Hepatocyte (in vitro differentiated cells): ENCODE measurements at places on chromosomes 5 and 9.

DNA sequence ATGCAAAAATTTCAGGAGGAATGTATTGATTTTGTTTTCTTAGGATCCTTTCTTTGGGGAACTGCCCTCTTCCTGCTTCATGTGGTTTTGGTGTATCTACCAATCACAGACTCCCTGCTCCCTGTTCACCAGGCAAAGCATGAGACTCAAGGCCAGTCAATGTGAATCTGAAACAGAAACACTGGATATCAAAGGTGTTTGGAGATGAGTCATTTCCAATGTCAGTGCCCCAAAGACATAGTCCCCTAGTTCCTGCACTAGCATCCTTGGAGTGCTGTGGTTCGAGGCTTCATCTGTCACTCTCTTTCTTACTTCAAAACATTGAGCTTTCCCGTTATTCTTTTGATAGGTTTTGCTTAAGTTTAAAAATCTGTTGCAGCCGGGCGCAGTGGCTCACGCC is 8.1 kb downstream of the PPP3R2 start:
- no peak for DNase-seq

- no peak for DNase-seq
These were observed 31.4 kb downstream of the COL27A1 start for GRCh38 chr9:114186605-114187289.

GRCh38 chr5:101047181-101047580 is 144.1 kb upstream of the ST8SIA4 start:
- DNase-seq = no peak

- no peak for DNase-seq
These were observed 17.4 kb upstream of the LARP1 start for GRCh38 chr5:154737667-154738320.

GRCh38 chr9:75414371-75415160 is 326.3 kb downstream of the OSTF1 start:
- peak; percentile 66 for DNase-seq

GRCh38 chr5:142211918-142212317 is 103.3 kb downstream of the NDFIP1 start:
- no peak for DNase-seq

GRCh38 chr5:177094224-177095087 is 7.7 kb downstream of the FGFR4 start:
- DNase-seq = peak; percentile 66

- DNase-seq = no peak
These were observed 36.6 kb upstream of the ANKH start for GRCh38 chr5:14908172-14908571.

DNA sequence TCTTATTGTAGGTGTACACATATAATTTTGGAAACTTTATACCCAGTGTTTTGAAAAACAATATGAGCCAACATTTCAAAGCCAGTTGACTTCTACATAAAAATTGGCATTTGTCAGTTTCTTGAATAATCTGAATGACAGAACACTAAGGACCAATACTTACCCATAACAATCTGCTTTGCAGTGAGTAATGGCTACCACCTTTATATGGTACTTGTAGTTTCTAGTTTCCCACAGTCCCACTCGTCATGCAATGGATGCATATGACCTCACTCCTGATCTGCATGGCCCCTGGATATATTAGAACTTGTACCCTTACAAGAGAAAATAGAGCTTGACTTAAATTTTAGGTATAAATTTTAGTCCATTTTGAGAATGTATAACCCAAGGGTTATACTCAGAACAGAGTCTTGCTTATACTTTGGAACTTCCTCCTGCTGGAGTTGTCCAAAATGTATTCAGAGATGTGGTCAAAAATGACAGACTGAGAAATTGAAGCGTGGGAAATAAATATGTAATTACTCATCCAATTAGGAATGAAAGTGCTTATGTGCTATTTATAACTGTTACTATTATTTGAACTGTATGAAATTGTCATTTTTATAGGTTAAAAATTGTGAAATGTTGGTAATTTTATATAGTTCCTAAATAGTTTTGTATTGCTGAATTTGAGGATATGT is 19.5 kb downstream of the XRCC4 start:
- no peak for DNase-seq

GRCh38 chr5:168609806-168610482 is 30.8 kb upstream of the PANK3 start:
- no peak for DNase-seq

GRCh38 chr9:89889865-89890264 is 285.1 kb downstream of the GADD45G start:
- DNase-seq = no peak

DNA sequence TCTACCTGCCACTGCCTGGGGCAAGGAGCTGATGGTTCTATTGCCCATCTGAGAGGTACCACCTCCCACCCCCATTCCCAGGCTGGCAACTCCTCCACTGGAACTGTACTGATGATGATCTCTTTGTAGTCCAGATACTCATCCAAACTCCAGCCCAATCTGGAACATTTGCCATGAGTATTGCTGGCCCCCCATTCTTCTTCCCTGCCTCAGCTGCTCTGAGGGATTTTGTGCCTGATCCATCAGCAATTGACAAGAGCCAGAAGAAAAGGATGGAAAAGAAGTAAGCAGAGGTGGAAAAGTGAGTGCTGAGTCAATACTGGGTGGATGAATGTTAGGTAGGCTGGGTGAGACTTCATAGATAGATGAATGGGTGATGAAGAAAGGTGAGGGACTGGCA is 101.2 kb downstream of the NMUR2 start:
- DNase-seq = no peak

DNA sequence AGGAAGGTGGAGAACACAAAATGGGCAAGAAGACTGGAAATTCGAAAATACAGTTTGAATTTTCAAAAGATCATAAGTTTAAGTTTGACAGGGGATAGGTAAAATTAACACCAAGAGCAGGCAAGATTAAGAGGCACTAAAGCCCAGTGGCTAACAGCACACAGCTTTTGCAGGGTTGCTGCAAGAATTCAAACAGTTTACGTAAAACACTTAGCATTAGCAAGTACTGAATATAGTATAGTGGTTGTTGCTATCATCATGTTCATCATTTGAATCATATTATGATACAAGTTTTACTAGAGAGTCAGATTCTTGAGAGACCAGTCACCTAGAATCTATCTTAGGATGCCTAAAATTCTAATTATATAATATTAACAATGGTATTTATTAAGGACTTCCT is 61.2 kb upstream of the IFNK start:
- no peak for DNase-seq

DNA sequence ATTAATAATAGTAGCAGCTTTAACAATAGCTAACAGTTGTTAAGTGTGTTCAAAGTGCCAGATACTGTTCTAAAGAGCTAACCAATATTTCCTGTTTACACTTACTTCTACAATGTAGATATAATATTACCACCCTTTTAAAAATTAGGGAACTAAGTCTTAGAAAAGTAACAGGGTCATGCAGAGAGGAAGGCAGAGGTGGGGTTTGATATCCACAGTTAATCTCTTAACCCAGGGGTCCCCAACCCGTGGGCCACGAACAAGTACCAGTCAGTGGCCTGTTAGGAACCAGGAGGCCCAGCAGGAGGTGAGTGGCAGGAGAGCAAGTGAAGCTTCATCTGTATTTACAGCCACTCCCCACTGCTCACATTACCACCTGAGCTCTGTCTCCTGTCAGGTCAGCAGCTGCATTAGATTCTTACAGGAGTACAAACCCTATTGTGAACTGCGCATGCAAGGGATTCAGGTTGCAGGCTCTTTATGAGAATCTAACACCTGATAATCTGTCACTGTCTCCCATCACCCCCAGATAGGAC is 89.1 kb downstream of the ACTL7B start:
- DNase-seq = no peak

GRCh38 chr9:101509572-101509971 is 24.1 kb upstream of the RNF20 start:
- no peak for DNase-seq

DNA sequence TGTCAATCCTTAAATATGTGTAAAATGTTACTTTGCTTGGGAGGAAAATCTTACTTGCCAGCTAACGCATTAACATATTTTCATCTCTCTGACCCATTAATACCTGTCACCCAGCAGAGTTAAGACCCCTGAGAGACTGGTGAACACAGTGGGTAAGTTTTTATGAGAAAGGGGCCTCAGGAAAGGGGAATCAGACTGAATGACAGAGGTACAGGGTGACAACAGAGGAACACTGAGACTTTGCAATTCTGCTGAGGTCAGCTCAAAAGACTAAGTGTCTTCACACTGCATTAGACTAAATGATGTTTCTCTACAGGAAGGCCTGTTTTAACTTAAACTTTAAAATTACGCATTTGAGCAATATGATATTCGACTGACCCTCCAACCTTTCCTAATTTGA is 223.8 kb downstream of the EFNA5 start:
- no peak for DNase-seq

- DNase-seq = no peak
These were observed 116.5 kb upstream of the CACNA1B start for GRCh38 chr9:137761032-137761431.
